Activated T-cell treated with anti-CD3 and anti-CD28 coated beads for 48 hours (primary cell): ENCODE measurements at places on chromosomes 1 and 21.

DNA sequence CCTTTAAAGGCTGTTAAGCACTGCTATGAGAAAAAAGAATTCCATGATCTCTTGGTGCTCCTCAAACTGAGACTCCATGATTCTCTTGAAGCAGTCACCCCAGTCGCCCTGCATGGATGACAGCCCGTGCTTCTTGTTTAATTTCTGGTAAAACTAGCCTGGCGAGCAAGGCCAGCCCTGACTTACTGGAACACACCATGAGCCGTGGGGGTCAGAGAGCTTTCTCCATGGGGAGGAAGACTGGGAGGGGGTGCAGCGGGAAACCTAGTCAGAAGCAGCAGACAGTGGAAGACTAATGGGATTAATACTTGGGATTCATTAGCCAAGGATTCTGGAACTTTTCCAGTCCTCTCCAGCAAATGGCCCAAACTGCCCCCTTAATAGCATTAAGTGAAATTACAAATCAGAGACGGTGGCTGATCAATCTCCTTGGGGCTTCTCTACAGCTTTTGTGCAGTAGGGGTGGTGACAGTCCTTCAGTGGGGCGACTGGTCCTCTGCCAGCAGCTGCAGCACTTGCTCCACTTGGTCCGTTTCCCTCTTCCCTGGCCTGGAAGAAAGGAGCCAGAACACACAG, 57.2 kb upstream of the LRRN2 start:
- DNase-seq: no peak

DNA sequence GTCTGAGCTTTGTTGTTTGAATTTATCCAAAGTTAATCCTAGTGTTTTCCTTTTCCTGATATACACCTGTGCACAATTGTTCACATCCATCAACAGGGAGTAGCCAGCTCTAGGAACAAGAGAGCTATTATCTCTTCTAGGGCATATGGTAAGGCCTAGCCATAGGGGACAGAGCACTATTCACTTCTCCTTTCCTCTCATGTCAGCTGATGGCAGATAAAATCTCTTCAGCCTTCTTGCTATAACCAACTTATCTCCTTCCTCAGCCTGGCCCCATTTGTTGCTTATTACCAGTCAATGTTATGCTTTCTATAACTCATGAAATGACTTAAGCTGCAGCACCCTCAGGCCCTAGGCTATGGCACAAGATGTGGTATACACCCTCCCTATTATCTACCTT, 38.9 kb downstream of the PATJ start:
- no peak for DNase-seq

DNA sequence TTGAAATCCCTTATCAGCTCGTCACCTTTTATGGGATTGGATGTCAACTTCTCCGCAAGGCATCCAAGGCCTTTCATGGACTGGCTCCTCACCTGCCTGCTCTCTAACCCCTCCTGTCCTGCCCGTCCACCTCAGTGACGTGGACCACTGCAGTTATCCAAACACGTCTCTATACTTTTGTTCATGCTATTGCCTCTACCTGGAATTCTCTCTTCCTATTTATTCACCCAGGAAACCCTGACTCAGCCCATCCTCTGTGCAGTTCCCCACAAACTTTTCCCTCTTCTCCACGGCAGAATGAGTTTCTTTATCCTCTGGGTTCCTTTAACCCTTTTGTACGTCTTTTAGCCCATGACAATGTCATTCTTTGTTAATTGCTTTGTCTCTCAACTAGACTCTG, 5.1 kb upstream of the UTP25 start:
- no peak for DNase-seq

GRCh38 chr1:193471981-193472380, 285.6 kb upstream of the B3GALT2 start:
- no peak for DNase-seq

DNA sequence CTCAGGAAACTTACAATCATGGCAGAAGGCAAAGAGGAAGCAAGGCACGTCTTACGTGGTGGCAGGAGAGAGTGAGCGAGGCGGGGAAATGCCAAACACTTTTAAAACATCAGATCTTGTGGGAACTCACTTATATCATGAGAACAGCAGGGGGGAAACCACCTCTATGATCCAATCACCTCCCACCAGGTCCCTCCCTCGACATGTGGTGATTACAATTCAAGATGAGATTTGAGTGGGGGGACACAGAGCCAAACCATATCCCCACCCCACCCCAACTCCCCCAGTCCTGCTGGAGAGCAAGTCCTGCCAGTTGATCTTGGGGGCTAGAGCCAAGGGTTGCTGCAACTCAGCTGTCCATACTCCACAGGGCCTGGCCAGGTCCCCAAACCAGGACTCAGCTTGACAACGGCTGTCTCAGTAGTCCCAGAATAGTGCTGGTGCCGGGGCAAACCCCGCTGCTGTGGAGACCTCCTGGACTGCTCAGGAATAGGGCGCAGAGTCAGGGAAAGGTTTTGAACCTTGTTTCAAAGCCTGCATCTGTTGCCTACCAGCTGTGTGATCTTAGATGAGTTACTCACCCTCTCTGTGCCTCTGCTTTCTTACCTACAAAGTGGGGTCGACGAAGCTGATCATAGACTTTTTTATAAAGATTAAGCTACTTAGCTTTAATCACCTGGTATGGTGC, 79.5 kb downstream of the STUM start:
- DNase-seq: no peak

DNA sequence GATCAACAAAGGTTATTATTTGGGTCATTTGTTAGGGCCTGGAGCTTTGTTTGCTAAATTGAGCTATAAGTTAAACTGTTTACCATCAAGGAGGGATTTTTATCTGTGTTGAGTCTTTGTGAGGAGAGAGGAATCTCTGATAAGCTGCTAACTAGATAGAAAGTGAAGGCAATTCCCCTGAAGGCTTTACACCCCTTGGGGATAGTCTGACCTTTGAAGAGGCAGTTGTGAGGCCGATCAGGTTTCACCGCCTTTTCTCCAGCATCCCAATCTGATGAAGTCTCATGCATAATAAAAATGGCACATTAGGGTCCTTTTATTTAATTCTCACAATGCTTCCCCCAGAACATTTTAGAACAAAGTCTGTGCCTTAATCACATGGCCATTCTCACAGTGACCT, 21.8 kb downstream of the C1orf21 start:
- DNase-seq: no peak

GRCh38 chr1:46306159-46306530, 2.6 kb downstream of the UQCRH start:
- no peak for DNase-seq

- no peak for DNase-seq
Measured at GRCh38 chr21:44589586-44590305, 2.6 kb downstream of the KRTAP10-6 start.

- DNase-seq: no peak
Measured at GRCh38 chr1:37949524-37950152, 2.8 kb upstream of the INPP5B start.

- no peak for DNase-seq
Measured at GRCh38 chr1:46399307-46399706, 5.2 kb downstream of the FAAH start.

- DNase-seq: no peak
Measured at GRCh38 chr1:193115629-193116227, 6.1 kb upstream of the CDC73 start.

DNA sequence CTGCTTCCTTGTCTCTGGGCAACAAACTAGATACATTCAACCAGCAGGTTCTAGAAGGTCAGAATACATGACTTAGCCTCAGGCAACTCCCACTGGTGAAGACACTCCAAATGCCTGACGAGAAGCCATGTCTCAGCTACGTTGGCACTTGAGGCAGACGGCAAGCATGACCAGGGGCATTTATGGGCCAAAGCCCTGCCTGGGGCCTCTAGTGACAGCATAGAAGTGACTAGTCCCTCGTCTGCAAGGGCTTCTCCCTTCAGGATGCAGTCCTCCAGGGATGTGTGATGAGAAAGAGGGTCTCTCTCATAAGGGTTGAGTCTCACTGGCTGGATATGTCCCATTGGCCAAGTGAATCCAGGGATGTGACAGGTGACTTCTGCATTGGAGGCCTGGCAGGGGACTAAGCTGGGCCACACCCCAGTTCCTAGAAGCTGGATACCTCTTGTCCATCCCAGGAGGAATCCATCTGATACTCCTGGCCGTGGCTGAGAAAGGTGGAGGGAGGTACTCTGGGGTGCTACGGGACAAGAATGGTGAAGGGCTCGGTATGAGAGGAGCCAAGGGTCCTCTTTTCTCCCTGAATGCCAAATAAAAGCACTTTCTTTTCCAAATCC, 148.6 kb upstream of the HMGB4 start:
- DNase-seq: no peak

- DNase-seq: no peak
Measured at GRCh38 chr1:86499987-86500593, 31.4 kb downstream of the CLCA1 start.

GRCh38 chr1:38881487-38881886, at the start of gene GJA9:
TSS of gene GJA9 (minus strand) at chr1:38881587. CDS start at chr1:38876098, 5,489 bp downstream.
- DNase-seq: no peak

DNA sequence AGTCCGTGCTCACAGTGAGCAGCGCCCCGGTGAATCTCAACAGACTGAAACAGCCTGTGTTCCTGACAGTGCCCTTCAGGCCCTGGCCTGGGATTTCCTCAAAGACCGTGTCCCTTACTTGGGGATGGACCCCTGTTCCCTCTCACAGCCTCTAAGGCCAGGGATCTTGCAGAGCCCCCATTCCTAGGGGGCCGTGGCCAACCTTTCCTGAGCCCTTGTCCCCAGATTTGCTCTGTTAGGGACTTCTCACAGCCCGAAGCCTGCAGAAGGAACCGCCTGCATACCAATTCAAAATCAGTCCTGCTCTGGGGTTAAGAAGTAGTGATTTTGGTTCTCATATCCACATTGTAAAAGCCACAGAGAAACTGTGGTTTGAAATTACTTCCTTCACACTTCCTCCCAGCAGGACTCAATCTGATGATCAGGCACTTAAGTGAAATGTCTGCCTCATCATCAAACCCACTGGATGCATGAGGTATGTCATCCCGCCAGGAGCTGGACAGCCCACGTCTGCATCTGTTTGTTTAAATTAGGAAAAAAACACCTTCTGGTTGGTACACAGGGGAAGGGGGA, 14.9 kb downstream of the ABCA4 start:
- no peak for DNase-seq

GRCh38 chr1:221625026-221625425, 116.9 kb downstream of the DUSP10 start:
- no peak for DNase-seq

DNA sequence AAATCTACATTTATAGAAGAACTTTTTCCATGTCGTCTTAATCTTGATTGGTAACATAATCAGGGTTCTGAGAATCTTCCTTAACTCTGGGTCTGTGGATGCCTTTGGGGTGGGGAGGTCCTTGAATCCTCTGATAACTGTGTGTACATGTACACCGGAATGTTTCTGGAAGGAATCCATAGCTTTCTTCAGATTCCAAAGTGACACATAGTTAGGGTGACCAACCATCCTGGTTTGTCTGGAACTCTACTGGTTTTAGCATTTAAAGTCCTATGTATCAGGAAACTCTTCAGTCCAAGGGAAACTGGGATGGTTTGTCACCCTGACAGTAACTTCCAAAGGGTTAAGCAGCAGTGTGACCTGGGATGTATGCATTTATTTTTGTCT, 16.8 kb downstream of the STRIP1 start:
- no peak for DNase-seq

- no peak for DNase-seq
Measured at GRCh38 chr1:96861836-96862235, 140.3 kb downstream of the PTBP2 start.

DNA sequence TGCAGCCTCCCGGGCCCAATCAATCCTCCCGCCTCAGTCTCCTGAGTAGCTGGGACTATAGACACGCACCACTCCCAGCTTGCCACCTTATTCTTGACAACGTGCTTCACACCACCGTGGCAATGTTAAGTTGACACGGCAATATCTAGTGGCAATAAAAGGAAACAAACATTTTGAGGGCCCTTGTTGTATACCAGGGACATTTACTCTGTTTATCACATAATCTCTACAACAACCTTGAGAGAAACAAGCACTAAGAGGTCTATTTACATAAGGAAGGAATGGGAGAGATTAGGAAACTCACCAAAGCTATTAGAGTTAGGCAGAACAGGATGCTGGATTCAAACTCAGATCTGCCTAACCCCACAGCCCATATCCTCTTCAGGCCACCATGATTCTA, 3.1 kb downstream of the KLHDC8A start:
- DNase-seq: no peak

DNA sequence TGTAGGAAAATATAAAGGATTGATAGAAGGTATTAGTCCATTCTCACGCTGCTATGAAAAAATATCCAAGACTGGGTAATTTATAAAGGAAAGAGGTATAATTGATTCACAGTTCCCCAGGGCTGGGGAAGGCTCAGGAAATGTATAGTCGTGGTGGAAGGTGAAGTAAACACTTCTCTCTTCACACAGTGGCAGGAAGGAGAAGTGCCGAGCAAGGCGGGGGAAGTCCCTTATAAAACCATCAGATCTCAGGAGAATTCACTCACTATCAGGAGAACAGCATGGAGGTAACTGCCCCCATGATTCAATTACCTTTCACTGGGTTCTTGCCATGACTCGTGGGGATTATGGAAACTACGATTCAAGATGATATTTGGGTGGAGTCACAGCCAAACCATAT, 1806.0 kb downstream of the MRPL39 start:
- DNase-seq: no peak

DNA sequence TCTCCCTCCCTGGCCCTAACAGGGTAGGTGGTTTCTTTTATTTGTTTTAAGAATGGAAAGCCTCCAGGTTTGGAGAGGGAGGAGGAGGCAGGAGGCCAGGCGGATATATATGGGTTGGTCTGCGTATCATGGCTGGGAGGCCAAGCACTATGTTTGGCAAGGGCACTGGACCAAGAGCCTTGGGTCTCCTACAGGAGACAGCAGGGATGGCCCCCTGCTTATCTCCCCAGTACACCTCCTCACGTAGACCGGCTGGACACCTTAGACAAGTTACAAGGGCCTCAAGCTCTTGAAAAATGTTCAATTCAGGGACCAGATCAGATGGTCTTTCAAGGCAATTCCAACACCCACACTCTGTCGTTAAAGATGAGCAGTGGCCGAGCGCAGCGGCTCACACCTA, 10.9 kb downstream of the SLC41A1 start:
- no peak for DNase-seq

DNA sequence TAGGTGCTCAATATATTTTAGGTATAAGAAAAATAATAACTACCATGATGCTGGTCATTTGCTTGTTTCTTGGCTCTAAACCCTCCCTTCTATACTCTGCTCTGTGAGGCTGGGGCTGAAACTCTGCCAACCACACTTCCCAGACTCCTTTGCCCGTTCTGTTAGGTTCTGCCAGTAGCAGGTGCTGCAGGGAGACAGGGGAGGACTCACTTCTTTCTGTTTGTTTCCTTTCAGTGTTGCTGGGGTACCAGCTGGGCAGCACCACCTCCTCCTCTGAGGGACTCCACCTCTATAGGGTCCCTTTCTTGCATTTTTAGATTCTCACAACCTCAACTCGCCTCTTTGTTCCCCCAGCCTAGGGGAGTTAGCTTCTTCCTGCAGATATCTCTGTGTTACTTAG, 17.0 kb upstream of the SH2D2A start:
- DNase-seq: no peak
